ENCODE measurements at places on chromosomes 2 and 18.

DNA sequence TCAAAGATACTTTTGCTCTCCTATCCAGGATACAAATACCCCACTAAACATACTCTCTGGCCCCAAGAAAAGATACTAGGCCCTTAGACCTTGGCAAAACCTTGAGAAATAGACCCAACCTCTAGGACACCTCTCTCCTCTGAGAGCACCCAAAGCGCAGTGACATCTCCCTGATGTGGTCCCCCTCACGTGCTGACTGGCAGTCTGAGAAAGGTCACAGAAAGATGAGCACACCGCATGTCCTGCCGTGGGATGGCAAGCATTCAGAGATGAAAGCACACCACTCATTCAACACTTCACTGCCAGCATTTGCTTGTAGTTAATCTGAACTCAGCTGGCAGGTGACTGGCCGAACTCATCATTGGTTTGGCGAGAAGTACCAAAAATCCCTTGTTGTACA lies 6.1 kb upstream of the TBC1D8 start:
- no peak for DNase-seq

- no peak for DNase-seq
These were observed 176.3 kb downstream of the ZFP36L2 start for GRCh38 chr2:43049836-43050801.

DNA sequence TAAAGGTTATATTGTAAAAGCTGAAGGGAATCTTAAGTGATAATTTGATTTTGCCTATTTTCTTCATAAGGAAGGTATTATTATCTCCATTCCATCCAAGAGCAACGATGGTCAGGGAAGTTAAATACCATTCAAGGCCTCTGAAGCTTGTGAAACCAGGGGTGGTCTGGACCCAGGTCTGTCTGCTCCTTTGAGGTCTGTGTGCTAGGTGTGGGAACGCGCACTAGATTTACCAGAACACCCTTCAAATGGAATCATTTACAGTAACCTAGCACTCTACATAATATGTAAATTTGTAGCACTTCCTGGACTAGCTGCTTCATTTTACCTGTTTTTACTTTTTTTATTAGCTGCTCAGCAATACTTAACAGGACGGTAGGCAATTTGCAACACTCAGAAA lies 6.4 kb upstream of the TRIB2 start:
- DNase-seq: no peak

DNA sequence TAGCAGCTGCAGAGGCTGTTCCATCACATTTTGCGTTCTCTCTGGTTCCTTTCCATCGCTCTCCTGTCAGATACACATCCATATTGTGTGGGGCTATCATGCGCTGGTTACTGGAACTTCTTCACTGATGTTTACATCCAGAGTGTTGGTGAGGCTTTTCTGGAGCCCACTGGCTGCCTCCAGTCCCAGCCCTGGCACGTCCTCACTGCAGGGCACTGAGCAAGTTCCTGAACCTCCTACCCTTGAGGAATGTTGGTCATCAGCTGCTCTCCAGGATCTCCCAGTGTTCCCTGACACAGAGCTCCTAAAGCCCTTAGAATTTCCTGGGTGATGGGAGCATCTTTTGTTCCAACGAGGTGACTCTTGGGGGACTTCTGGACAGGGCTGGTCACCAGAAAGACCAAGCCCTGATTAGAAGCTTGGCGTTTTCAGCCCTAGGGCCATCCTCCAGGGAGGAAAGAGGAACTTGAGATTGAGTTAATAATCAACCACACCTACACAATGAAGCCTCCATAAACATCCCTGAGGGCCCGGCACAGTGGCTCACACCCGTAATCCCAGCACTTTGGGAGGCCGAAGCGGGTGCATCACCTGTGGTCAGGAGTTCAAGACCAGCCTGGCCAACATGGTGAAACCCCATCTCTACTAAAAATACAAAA lies 81.3 kb downstream of the TFCP2L1 start:
- DNase-seq: peak; percentile 59

DNA sequence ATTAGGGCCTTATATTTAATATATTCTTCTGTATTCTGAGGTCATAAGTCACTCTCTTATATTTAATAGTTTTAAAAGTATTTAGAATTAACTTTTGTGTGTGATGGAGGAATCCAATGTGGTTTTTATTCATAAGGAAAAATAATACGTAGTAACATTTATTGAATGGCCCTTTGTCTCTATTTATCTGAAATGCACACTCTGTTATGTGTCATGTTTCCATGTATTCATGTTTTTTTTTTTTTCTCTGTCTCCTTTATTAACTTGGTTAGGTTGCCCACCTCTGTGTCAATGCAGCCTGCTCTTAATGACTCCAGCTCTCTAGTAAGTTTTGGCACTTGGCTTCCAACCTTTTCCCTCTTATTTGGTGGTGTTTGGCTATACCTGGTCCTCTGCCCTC lies 33.8 kb downstream of the RNF144A start:
- no peak for DNase-seq

GRCh38 chr2:162579986-162580385 lies 236.1 kb downstream of the GCA start:
- DNase-seq: no peak

DNA sequence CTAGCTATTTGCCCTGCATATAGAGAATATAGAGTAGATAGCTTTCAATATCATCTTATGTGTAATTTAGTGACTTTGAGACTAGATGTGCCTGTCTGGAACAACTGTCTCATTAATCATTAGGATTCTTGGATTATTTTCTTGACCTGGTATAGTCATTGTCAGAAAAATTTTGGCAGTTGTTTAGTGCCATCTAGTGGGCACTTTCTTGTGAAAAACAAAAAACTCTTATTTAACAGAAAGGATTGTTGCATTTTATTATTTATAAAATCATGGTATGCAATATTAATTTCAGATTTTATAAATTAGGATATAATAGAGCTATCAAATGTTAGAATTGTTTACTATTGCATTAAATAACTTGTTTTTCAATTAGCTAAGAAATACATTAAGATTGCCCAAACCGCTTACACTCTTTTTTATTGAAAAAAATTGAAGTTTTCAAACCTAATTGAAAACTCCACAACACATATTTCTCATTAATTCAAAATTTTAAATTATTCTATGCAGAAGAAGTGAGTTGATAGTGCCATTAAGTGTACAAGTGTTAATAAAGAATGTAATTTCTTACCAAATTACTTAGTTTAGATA lies 80.3 kb downstream of the DYNAP start:
- DNase-seq: no peak

Data from colonic mucosa (tissue), 4 donors.